ENCODE measurements at places on chromosomes 2 and 18.

DNA sequence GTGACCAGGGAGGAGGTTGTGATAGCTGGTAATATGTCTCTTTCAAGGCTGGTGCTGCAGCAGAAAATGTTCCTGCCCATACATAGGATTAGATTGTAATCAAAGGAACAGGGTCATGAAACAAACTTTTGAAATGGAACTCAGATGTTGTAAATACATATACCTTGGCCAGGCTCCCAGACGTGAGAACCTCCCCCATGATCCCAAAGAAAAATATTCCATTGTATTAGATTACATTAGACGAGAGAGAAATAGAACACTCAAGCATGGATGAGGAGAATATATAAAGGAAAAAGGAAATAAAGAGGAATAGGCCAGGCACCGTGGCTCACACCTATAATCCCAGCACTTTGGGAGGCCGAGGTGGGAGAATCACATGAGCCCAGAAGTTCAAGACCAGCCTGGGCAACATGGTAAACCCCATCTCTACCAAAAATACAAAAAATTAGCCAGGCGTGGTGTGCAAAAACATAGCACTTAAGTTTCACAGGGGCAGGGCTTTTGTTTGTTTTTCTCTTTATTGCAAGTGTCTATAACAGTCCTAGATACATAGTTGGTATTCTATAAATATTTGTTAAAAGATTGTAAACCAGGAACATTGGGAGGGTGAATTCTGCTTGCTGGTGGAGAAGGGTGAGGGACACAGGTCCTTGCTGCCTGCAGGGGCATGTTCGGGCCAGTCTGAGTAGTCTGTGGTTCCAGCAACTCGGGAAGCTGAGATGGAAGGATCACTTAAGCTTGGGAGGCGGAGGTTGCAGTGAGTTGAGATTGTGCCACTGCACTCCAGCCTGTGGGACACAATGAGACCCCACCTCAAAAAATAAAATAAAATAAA lies 52.8 kb downstream of the RPL37A start:
- DNase-seq: no peak

GRCh38 chr2:48883661-48884060 lies 128.1 kb upstream of the LHCGR start:
- no peak for DNase-seq

GRCh38 chr2:176446718-176447414 lies 177.6 kb downstream of the MTX2 start:
- no peak for DNase-seq

DNA sequence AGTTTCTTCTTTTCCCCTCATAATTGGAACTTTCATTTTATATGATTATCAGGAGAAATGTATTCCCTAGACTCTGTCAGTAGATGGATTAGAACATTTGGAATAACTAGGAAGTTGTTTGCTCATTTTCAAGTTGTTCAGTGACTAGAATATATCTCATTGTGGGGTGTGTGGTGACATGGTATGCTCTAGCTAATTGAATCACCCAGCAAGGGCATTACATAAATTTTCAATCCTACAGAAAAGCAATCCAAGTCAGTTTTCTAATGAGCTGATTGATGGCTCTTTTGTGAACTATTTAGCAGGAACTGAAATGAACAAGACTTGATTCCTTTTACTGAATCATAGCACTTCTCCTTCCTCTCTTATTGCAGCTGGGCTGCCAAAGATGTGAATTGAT lies 461.4 kb downstream of the TGIF1 start:
- DNase-seq: no peak
